ENCODE measurements at places on chromosomes 4 and X.

DNA sequence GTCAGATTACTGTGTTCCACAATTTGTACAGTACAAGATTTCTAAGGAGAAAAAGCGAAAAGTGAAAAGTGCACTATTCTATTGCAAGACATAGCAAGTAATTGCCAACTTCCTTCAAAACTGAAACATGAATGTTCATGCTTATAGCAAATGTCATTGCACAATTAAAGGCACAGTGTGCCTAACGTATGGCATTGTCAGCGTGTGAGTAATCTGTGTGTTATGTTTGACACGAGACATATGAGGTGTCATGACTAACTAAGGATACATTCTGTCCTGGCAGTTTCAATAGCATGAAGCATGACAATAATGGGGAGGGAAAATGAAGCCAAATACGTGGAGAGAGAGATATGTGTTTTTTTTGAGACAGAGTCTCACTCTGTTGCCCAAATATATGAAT lies 33.6 kb upstream of the TBC1D9 start:
- ATAC-seq: no peak

- ATAC-seq: no peak
Measured at GRCh38 chr4:111991797-111992196, 153.5 kb upstream of the FAM241A start.

GRCh38 chr4:74659576-74660411 lies 134.5 kb downstream of the BTC start:
- no peak for ATAC-seq

GRCh38 chrX:6667048-6667768 lies 132.3 kb upstream of the VCX3A start:
- no peak for ATAC-seq

- no peak for ATAC-seq
Measured at GRCh38 chr4:5118091-5118786, 67.0 kb downstream of the STK32B start.

GRCh38 chr4:113003841-113004240 lies 45.6 kb upstream of the ANK2 start:
- ATAC-seq: no peak

DNA sequence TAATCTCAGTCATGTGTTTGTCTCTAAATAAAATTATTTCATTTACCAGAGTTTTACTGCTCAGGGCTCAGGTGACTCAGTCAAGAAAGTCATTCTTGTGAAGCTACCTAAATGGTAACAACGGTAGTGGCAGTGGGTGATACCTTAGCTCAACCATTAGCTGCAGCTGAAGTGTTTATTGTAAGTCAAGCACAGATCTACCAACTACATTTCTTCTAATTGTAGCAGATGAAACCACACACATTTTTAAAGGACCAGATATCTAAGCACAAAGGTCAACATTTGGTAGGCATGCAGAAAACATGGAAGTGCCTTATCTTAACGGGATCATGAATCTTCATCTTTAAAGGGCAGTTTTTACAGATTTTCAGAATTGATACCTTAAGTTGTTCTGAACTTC lies 79.1 kb downstream of the FAT4 start:
- no peak for ATAC-seq

DNA sequence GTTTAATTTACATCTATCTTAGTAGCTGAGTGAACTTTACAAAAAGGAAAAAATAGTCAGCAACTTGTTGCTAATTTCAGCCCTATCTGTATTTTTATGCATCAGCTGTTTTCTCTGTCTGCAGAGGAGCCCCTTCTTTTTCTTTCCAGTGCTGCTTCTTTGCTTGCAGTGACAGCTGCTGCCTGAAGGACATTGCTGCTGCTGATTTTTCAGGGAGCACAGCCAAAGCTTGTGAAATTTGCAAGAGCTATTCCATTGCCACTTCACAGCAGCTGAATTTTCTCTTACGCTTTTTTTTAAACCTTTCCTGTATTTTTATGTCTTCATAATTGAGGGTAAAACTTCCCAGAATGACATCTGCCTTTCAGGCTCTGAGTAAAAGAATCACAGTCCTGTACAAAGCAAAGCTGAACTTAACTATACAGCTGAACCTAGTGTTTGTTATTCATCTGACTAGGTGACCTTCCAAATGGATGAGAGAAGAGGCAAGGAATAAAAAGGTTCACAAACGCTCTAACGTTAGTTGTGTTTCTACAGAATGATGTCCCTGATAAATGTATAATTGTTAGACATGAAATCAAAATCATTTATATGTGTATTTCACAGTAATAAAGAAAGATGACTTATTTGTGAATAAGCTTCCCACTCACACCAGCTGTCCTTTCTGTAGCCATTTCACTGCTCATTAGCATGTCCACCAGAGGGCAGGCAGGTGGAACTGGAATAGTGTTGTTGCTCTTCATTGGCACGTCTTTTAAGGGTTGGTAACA lies 541.4 kb downstream of the ADGRL3 start:
- ATAC-seq: no peak

DNA sequence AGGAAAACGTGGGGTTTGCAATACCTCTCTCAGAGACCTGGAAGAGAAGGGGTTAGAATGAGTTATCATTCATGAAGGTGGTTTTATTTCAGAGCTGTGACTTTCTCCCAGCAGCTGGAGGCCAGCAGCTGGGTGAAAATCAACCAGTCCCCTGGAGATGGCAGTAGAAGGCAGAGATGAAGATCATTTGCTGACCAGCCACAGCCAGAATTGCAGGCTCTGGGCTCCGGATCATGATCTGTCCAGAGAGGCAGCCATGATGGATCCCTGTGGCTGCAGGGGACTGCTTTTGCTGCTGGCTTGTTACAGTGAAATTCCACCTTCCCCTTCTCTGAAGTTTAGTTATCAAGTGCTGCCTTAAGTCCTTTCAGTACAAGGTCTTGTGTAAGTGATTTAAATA lies 46.9 kb upstream of the TAB3 start:
- no peak for ATAC-seq

Data from activated CD4-positive, CD25-positive, alpha-beta regulatory T cell treated with anti-CD3 and anti-CD28 coated beads, Interleukin-2, amount 50 U/mL, for 24 hours (primary cell).